ENCODE measurements at places on chromosomes 2 and 18. TPM values are rescaled to one million over a fixed set of nuclear protein-coding genes. Genes with fewer than 3 reads are reported as not detected.

Gene KDM3A
- total RNA-seq = 20.4 TPM

DNA sequence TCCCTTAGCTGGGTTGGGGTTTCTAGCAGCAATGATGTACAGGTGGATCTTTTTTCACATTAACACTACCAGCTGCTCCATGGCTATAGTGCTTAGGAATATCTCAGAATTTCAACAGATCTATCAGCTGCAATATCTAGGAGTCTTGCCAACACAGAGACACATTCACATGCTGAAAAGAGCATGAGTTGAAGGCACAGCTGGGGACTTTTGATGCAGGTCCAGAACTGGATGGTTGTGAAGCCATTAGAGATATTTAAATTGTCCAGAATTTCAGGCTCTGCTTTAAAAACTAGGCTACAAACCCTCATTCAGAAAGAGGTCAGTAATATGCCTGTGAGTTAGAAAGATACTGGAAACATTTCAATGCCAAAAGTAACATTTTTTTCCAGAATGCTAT is 122.2 kb upstream of the CCDC195 start:
- peak; percentile 89 for DNase-seq

DNA sequence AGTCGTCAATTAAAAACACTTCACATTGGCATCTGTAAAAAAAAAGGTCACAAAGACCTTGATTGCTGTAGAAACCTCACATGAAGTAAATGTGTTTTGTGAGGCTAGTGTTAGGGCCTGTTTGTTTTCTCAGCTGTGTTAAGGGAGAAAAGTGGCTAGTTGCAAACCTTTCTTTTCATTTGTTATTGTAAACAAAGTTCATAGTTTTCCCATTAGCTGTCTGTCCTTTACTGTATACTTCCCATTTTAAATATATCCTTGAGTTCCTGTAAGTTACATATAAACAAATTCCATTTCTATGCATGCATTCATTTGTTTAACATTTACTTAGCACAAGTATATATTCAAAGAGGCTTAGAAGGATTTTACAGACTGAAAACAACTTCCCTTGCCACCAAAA is 1250.2 kb downstream of the LRP1B start:
- peak; percentile 55 for DNase-seq

DNA sequence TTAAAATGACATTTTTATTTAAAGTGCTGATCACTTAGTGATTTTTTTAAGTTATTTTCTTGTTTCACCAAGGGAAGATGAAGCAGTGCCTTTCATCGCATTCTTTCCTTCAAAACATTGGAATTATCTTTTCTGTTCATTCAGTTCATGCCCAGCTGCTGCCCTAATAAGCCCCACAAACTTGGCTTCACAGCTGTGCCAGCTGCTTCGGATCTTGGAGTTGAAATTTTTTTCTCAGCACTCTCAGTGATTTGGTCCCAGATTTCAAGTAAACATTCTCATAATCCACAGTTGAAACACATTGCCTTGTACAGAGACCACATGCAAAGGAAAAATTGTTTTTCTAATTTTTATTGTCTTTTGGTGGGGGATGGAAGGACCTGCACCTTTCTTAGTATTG is 353.3 kb upstream of the LRP1B start:
- DNase-seq = no peak

Gene ANO7
- total RNA-seq = 1.6 TPM

Gene COLEC11
- not detected for total RNA-seq

GRCh38 chr18:65735155-65735554 is 15.7 kb upstream of the CDH7 start:
- DNase-seq = no peak

All from LHCN-M2 (cell line).